ENCODE measurements at places on chromosomes 5 and 9.

DNA sequence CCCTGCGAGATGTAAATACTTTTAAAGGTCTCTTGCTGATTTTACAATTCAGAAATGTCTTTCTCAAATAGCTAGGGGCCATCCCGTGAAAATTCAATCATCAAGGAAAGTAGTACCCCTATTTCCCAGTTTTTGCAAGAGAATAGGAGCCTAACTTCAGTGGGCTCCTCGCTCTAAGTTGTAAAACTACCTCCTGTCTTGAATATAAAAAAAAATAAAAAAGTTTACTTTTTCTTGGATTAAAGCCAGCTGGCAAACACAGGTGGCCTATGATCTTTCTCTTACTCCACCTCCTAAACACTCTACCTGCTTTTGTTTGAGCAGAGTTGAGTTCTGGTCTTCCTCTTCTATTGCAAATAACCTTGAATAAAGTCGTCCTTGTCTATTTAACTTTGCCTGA, 79.4 kb downstream of the SLCO4C1 start:
- no peak for DNase-seq

- DNase-seq, result no peak
Observed at GRCh38 chr5:127813633-127814587, 110.7 kb downstream of the CCDC192 start.

DNA sequence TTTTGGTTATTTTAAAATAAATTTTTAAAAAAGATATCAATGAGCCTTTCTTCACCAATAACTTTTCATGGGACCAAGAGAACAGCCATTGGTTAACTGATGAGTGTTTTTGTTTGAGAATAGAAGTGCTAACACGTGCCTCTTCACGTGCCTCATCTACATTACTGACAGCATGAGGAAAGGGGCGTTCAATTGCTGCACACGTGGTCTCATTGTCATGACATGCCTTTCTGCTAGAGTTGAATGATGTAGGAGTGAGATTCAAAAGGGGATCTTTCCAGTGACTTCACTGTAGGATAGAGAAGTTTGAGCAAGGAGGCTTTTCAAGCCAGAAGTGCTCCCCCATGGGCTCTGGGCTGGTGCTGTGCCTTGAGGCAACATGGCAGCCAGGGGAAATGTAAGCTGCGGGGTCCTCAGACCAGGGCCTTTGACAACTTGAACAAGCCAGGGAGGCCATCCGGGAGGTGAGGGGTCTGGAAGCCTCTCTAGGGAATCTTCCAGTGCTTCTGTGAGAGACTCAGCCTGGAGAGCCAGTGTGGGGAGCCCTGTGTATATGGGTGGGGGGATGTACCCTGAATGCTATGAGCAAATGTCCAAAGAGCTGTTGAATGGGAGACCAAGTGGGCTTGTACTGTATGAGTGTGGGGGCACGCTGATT, 51.2 kb upstream of the FSTL4 start:
- DNase-seq, result no peak

- DNase-seq, result no peak
Observed at GRCh38 chr5:131541762-131542161, 93.3 kb downstream of the RAPGEF6 start.

DNA sequence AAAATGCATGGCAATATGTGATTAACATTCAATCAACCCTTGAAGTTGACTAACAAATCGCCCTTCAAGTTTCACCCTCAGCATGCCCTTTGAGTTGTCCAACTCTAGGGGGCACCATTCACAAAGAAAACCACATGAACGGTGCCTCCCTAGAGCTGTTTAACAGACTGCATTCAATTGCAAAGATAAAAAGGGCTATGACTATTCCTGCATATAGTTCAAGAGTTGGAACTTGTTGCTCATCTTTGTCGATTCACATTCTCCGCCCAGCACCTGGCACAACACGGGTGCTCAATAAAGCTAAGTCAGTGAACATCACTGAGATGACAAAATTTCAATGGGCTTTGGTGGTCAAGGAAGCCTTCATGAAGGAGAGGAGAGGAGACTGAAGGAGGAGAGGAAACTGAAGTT, 69.6 kb upstream of the SLC30A5 start:
- DNase-seq, result no peak

- DNase-seq, result no peak
Observed at GRCh38 chr9:94142353-94142752, 58.1 kb downstream of the PTPDC1 start.
